ENCODE measurements at places on chromosomes 1 and 21.

GRCh38 chr1:190022709-190023108 lies 455.0 kb downstream of the BRINP3 start:
- DNase-seq: no peak

- no peak for DNase-seq
Observed at GRCh38 chr1:111236379-111236778, 8.9 kb downstream of the CHI3L2 start.

DNA sequence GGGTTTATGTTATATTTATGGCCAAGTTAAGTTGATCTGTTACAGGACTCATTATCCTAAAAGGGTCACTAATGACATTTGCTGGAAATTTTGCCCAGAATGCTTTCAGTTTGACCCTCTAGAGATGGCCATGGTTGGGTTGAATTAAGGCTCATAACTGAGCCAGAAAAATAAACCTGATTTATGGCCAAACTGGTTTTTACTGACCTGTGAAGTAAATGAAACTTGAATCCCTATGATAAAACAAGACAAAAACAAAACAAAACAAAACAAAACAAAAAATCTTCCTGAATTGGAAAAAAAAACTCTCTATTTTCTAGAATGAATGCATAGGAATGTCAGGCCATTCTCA lies 72.5 kb upstream of the CLDN14 start:
- no peak for DNase-seq

- no peak for DNase-seq
Observed at GRCh38 chr1:209655411-209656231, 3.4 kb upstream of the LAMB3 start.

- no peak for DNase-seq
Observed at GRCh38 chr1:183505454-183506089, 33.3 kb downstream of the SMG7 start.

Measured in testis (tissue), 5 donors.